ENCODE measurements at places on chromosomes 3 and 15.

GRCh38 chr3:86991482-86991815 lies 500 bp upstream of the VGLL3 start:
- no peak for DNase-seq

- DNase-seq, result no peak
Observed at GRCh38 chr15:53522991-53523390, 236.5 kb downstream of the WDR72 start.

DNA sequence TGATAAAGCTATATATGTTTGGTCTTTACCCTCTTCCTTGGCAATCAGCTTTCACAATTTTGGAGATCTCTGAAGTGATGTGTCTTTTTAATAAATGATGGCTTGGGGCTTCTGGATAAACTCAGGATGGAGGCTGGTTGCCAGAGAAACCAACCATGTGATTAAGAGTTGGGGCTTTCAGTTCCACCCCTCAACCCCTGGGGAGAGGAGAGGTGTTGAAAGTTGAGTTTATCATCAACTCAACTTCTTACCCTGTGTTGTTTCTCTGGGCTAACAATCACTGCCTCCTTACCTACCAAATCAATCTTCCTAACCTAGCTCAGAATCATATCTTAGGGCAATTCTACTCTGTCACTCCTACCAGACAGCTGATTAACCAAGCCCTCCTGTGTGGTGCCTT lies 735.8 kb downstream of the ZPLD1 start:
- DNase-seq, result no peak

GRCh38 chr15:78880813-78881212 lies 8.1 kb downstream of the MORF4L1 start:
- no peak for DNase-seq

DNA sequence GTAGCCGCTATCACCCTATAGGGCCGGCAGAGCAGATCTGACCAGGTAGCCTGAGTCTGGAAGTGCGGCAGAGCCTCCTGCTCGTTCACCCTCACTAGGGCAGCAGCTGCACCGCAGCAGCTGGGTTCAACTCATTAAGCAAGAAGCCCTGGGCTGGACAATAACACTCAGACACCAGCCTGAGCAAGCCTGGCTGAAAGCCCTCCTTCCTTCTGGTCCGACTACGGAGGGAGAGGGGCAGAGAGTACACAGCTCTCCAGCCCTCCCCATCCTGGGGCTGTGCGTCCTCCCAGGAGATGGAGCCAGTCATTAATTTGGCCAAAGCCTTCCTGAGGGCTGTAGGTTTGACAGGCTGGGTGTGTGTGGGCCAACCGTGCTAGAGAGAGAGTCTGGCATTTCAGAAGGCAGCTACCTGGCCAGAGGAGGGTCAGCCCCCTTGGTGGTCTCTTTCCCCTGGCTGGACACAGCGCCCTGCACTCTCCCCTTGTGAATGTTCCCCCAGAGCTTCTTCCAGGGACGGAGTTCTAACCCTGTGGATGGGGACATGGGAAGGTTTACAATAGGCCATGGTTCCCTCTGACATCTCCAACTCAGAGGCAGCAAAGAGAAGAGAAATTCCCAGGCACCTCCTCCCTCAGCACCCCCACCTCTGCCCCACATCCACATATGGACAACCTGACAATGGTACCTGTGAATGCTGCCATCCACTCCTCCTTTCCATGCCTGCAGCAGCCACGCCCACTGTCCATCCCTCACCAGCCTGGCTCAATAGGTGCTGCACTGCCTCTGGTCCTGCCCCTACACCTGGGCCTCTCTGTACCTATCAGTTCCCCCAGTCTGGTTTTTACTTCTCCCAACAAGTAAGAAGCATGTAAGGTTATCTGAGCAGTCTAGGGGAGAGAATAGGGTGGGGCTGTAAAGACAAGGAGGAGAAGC lies 6.5 kb downstream of the CHRNB4 start:
- DNase-seq, result no peak

- DNase-seq, result no peak
Observed at GRCh38 chr15:45276831-45277230, 24.8 kb downstream of the SLC28A2 start.

DNA sequence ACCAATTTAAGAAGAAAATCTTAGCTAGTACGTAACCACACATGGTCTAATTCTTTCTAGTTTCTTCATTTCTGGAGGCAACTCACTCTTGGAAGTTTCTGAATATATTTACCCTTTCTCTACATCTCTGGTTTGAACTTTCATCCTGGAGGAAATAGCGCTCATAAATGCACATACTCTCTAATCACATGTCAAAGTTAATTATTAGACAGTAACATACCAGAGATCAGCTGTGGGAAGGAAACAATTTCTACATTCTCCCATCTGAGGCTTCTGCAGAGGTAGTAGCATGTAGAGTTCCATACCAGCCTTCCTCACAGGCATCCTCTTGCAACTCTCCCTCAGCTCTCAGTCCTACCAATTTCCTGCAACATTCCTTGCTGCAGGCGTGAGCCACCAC lies 132.5 kb downstream of the RBPMS2 start:
- DNase-seq, result no peak

All from right forelimb (tissue), 1 donor.